ENCODE measurements at places on chromosomes 4 and X.

DNA sequence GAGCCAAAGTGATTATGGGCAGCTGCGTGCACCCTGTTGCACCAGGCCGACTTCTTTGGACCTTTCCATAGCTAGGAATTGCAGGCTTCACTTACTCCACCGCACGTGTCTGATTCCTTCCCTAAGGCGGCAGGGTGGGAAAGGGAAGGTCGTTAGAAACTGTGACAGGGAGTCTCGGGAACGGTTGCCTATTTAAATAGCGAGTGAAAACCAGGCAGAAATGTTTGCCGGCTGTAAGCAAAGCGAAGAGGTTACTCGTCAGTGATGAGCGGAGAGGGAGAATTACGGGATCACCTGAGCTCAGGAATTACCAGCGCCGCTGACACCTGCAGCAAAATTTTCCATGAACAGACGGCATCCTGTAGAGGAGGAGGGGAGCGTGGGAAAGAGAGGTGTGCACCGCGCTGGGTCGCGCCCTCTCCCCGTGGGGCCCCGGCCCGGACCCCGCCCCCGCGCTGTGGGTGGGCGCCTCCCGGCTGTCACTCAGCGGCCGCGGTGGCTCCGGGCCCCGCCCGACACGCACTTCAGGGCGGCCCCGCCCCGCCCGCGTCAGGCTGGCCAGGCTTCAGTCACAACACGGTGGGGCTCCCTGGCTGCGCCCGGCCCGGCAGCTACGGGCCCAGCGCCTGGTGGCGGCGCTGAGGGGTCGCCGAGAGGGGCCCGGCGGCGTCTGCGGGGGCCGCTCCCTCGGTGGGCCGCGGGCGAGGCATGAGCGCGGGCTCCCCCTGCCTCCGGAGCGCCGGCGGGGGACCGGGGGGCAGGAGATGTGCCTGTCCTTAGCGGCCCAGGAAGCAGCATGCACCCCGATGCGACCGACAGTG, at the start of gene SNX25:
Gene SNX25 (plus strand): TSS at position 568 of the 821 bp plus-strand sequence. CDS start 229 bp downstream, at position 797.
- DNase-seq, result peak; percentile 88

DNA sequence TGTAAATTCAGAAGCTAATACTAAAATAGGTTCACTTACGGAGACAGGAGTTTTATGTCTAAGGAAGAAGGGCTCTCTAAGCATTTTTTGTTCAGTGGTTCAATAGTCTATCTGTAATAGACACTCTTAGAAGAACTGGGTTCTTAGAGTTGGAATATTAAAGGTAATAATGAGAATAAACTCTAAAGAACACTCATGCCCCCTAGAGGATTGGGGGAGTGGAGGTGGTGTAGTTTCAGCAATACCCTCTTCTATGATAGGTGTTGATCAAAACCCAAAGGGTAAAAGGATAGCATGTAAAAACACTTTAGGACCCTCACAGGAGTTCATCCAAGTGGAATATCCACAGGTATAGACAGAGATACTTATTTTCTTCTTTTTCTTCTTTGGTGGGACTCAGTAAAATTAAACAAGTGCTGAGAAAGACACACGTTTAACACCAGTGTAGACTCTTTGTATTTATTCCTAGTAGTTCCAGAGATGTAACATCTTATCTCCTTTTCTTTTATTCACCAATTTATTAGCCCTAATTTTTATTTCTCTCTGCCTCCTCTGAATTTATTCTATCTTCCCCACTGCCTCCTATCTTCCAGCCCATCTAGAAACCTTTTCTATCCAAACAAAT, 25.7 kb upstream of the MND1 start:
- DNase-seq, result peak; percentile 47

DNA sequence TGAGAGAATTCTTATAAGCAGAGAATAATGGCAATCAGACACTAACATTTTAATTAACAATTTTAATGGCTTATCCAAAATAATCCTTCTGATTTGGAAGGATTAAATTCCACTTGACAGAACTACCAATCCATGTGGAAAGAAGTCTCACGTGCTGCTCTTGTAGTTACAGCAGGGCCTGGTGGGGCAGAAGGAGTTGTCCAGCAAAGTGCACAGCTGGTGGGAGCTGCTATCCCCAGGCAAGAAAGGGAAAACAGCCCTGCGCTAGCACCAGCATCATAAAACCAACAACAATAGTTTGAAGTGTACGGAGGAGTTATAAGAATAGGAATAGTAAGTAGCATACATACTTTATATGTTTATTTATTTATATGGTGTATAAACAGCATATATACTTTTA, 127.4 kb upstream of the TRIM2 start:
- no peak for DNase-seq

DNA sequence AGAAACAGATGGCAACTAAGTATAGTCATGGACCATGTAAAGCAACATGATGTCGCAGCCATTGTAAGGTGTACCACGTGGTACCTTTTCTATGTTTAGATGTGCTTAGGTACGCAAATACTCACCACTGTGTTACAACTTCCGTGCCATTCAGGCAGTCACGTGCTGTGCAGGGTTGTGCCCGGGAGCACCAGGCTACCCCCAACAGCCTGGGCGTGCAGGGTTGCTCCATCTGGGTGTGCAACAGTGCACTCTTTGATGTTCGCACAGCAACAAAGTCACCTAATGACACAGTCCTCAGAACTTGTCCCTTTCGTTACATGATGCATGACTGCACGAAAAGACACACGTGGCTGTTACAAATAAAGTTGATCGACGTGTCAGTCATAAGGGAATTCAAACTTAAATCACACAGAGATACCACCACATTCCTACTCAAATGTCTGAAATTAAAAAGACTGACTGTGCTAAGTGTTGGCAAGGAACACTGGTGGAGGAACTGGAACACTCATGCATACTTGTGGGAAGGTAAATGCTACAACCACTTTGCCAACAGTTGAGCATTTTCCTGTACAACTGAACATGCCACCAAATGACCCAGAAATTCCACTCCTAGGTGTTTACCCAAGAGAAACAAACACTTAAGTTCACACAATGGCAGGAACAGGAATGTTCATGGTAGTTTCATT, 24.3 kb downstream of the CPLX1 start:
- DNase-seq, result no peak

- no peak for DNase-seq
These were observed 132.9 kb upstream of the SPANXC start for GRCh38 chrX:141375011-141375760.

GRCh38 chrX:109732017-109732801, 848 bp downstream of the ACSL4 start:
- peak; percentile 12 for DNase-seq

DNA sequence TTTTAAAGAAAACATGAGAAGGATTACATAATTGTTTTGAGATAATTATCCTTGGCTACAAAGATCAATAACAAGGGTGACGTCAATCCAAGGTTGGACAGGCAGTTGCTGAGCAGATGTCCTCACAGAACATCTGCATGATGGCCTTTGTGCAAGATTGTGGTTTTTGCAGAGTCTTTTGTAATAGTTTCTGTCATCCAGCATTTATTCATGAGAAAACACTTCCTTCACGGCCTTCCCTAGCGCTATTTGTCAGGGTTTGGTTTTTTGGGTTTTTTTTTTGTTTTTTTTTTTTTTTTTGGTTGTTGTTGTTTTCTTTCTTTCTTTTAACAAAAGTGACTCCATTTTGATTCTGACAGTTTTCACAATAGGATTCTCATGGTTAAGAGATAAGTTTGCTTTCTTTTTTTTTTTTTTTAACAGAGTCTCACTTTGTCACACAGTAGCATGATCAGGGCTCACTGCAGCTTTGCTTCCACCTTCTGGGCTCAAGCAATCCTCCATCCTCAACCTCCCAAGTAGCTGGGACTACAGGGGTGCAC, 31.5 kb upstream of the ELF2 start:
- peak; percentile 93 for DNase-seq

- DNase-seq, result no peak
These were observed 10.8 kb downstream of the CTAG1A start for GRCh38 chrX:154595559-154596249.

GRCh38 chrX:129769467-129770154, 10.1 kb upstream of the SASH3 start:
- DNase-seq, result peak; percentile 98

DNA sequence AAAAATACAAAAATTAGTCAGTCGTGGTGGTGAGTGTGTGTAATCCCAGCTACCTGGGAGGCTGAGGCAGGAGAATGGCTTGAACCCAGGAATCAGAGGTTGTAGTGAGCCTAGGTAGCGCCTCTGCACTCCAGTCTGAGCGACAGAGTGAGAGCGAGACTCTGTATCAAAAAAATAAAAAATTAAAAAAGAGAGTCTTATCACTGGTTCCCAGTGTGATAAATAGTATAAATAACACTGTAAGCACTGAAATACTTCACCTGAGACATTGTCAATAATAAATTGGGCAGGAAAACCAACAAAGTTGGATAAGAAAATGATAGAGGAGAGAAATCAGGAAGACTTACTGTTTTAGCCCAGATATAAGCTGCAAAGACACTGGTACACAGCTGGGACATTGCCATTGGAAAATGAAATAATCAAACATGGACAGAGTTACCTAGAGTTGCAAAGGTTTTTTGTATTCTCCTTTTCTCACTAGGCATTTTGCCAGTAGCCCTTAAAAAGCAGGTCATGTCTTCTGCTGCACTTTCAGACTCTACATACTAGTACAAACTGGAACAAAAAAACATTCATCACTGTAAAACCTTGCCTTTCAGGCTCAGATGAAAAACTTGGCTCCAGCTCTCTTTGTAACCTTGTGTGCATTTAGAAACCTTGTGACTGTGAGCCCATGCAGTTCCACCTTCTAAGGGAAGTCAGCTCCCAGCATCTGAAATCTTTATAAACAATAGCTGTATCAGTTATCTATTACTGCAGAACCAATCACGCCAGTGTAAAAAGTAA, 55.0 kb upstream of the PPP1R2C start:
- no peak for DNase-seq

DNA sequence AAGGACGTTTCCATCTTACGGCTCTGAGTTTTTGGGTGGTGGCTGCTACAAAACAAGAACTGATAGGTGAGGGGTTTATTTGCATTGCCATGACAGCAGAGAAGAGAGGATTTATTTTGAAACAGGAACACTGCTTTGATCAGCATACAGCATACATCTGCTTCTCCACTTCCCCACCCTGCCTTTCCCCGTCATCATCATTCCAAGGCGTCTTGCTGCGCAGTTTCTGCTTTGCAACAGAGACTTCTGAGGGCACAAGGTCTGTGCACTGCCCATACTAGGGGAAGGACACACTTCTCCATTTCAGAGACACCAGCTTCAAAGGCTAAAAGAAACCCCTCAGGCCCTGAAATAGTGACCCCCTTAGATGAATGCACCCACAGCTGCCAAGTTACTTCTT, 19.1 kb downstream of the STARD8 start:
- no peak for DNase-seq

DNA sequence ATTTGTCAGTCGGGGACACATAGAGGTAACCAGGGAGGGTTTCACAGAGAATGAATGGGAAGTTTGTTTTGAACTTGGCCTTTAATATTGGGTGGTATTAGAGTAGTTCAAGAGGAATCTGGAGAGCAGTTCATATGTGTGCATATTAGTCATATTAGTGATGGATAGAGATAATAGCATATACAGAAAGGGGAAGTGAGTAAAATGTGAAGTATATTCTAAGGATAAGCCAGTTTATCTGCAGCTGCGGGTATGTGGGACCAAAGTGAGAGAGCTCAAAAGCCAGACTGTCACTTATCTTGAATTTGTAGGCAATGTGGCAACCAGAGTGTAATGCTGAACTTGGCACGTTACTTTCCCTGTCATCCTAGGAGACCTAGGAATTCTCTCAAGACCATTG, 169.9 kb downstream of the AFF2 start:
- DNase-seq, result no peak

DNA sequence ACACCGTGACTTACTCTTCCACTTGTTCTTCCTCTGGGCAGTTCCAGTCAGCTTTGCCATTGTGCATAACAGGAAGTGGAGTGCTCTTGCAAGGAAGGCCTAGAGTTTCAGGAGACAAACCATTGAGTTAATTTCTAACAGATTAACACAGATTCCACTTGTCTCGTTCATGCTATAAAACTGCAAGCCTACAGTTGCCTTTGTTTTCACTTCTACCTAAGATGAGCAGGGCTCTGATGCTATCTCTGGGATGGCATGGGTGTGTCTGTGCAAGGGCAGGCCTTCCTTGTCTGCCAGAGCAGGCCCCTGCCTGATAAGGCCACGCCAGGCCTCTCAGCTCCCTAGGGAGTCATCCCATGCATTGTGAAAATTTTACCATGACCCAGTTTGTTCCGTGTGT, 67.7 kb upstream of the PGRMC2 start:
- DNase-seq, result no peak

DNA sequence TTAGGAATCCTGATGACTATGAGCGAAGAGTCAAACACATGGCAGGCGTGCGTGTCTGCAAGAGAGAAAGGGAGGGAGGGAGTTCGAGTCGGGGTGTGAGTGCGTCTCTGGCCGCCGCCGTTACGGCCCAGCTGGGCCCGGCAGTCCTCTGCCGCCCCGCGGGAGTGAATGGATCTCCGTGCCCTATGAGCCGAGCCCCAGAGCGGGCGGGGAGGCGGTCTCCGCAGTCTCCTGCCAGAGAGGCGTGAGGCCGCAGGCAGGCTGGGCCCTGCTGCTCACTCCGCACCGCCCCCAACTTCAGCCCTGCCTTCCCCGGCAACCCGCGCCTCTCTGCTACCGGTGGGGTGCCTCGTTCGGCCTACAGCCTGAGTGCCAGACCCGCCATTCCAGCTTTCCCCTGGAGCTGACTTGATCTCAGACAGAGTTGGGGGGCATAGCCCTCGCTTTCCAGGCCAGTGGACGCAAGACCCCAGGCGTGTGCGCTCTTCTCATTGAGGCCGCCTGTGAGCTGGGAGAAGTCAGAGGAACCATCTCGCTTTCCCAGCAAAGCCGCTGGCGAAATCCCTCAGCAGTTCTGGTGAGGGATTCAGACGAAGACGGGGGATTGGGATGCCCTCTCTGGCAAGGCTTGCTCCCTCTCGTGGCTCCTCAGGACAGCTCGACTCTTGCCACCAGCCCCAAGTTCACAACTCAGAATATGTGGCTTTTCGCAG, 1.4 kb downstream of the SLC16A2 start:
- DNase-seq, result no peak

DNA sequence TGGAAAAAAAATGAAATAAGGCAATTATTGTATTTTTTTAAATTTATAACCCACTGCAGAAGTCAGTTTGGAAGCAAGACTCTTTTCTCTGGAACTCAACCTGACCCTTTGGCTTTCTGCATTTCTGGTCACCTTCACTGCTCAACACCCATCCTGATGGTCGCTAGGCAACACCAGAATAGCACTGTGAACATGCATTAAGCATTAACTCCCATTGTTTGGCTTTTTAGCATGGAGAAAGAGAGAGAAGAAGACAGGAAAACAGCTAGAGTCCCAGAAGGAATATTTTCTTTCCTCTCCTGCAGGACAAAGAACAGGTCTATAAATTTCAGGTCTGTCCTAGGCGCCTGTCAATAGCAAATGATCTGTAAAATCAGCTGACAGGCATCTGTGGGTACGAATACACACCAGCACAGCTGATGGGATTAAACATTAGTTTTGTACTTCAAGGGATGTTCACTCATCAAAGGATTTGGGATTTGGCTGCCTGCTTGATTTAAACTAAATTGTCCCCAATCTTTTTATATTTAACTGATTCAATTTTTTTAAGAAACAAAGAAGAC, 137.2 kb upstream of the ETNPPL start:
- DNase-seq, result no peak
